ENCODE measurements at places on chromosomes 3 and 15.

DNA sequence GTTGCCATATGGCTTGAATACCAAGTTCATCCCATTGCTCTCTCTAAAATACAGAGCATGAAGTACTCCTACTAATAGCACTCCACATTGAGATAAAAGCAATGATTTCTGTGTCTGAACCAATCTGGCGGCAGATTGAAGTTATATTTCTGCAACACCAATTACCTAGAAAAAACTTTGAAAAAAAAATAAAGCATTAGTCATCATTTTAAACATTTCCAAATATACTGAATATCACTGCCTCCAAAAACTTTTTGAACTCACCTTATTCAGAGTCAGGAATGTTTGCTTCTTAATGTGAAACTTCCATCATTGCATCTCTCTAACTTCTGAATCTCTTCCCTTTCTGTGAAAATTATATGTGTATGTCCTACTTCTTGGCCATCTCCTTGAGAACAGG is 540.5 kb downstream of the GRM7 start:
- no peak for DNase-seq

GRCh38 chr15:39695793-39696192 is 86.8 kb downstream of the FSIP1 start:
- no peak for DNase-seq

DNA sequence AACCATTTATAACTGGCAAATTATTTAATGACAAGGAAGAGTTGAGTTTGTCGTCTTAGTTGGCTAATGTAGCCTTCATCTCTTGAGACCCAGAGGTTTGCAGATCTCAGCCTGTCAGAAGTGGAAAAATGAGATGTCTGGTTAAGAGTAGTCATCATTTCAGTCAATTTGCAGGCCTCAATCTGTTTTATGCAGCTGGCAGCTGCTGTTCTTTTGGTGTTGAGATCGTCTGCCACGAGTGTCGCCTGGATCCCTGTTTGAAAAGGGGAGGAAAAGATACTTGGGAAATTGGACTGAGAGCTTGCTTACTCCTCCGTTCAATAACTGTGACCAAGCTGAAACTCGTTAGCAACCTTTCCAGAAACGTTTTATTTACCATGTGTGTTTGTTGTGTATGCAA is 2.3 kb downstream of the PHLDB2 start:
- DNase-seq = no peak

DNA sequence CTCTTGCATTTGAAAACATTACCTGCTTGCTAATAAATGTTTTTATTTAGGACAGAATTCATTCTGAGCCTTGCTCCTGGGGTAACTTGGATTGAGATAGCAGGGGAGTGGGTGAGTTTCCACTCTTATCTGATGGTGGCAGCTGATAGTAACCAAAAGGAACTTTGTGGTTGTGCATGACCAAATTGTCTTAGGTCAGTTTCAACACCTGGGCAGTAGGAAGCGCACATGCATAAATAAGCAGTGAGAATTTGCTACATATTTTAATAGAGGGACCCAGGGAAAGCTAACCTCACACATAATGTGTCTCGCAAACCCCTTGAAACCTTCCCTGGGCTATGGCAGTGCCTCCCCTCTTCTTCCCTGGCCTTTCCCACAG is 65.4 kb upstream of the XCR1 start:
- no peak for DNase-seq

DNA sequence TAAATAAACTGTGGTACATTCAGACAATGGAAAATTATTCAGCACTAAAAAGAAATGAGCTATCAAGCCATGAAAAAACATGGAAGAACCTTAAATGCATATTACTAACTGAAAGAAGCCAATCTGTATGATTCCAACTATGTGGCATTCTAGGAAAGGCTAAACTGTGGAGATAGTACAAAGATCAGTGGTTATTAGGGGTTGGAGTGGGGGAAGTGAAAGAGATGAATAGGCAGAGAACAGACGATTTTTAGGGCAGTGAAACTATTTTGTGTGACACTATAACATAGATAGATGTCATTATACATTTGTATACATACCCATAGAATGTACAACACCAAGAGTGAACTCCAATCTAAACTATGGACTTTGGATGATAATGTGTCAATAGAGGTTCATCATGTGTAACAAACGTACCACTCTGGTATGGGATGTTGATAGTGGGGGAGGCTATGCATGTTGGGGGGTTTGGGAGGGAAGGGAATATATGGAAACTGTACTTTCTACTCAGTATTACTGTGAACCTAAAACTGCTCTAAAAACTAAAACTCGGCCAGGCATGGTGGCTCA is 29.0 kb downstream of the RAB27A start:
- no peak for DNase-seq

DNA sequence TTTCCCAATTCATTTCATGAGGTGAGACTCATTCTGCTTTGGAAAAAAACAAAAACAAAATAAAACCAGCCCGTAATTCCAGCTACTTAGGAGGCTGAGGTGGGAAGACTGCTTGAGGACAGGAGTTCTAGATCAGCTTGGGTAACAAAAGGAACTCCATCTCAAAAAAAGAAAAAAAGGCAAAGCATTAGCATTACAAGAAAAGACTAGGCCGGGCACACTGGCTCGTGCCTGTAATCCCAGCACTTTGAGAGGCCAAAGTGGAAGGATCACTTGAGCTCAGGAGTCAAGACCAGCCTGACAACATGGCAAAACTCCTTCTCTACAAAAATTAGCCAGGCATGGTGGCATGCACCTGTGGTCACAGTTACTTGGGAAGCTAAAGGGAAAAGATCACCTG is 33.9 kb downstream of the TRPM7 start:
- DNase-seq = no peak

DNA sequence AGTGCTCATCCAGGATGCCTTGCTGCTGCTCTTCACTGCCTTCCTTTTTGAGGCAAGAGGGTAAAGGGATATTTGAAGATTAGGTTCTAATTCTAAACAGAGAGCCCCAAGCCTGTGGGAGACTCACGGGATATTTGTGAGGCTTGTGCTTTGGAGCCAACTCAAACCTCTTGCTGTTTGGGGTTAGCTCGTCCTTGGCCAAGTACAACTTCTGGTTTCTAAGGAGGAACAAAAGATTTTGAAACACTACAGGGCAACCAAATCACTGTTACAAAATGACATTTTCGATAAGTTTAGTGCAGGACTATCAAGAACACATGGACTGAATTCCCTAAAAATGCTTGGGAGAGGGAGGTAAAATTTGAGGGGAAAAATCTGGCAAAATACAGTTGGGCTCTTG is 190.2 kb downstream of the RORA start:
- no peak for DNase-seq

DNA sequence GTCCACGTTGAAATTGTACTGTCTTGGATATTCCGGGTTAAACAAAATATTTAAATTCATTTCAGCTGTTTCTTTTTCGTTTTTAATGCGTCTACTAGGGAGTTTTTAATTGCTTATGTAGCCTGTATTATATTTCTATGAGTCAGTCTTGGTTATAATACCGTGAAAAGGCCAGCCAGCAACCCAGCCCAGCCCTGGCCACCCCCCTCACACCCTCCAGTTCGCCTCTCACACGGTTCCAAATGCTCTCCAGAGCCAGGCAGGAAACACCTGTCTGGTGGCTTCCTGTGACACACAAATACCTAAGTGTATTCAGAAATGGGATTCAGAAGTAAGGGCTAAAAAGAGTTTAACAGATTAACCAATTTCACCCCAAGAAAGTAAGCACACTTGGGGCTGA is 4.4 kb downstream of the SH3BP5 start:
- DNase-seq = no peak

DNA sequence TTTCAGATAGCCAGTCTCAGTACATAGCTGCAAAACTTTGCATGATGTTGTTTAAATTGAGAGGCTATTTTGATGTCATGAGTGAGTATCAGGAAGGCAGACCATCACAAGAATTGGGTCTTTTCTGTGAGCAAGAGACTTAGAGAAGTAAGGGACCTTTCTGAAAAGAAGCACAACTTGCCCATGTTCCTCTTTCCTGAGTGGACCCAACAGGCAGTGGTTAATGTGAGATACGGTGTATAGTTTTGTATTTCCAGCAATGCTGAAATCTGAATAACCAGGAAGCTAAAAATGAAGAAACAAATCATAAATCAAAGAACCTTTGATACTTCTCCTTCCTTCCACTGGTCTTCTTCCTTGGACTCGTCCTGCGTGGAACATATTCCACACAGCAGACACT is 25.1 kb downstream of the MCTP2 start:
- no peak for DNase-seq

DNA sequence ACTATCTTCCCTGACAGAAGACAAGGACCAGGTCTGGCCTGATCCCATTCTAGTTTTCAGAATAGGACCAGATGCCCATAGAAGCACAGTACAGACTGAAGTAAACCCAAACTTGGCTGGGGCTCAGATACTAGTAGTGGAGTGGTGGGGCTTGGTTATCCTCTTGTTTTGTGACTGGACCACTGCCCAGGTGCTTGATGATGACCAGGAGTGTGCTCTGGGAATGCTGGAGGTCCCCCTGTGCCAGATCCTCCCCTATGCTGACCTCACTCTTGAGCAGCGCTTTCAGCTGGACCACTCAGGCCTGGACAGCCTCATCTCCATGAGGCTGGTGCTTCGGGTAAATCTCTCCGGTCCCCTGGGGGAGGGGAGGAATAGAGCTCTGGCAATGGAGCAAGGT is 36.3 kb downstream of the ESYT3 start:
- no peak for DNase-seq

DNA sequence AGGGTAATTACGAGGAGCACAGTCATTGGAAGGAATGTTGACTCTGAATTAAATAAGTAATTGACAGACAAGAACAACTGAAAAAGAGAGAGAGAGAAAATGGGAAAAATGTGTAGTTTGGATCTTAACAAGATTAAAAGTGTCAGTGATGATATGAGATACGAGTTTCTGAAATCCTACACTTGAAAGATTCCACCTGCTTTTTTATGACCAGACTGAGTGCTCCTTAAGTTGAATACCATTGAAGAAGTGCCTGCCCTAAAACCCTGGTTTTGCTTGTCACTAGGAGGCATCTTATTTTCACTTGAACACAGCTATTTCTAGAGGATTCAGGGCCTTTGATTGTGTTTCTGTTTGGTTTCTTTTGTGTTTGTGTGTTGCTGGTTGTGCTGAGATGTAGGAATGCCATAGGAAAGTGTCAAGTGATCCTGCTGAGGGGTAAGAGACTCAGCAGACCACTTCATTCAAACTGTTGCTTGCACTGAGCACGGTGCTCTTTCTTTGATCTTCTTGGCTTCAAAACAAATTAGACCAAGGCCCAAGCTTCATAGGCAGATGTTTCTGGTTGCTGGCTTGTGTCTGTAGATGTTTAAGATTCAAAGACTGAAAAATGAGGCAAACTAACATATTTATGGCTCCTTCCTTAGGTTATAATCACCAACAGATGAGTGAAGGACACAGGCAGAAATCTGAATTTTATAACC is 17.2 kb upstream of the ABHD10 start:
- no peak for DNase-seq

- peak; percentile 49 for DNase-seq
Measured at GRCh38 chr3:31768479-31769125, 212.5 kb downstream of the OSBPL10 start.

DNA sequence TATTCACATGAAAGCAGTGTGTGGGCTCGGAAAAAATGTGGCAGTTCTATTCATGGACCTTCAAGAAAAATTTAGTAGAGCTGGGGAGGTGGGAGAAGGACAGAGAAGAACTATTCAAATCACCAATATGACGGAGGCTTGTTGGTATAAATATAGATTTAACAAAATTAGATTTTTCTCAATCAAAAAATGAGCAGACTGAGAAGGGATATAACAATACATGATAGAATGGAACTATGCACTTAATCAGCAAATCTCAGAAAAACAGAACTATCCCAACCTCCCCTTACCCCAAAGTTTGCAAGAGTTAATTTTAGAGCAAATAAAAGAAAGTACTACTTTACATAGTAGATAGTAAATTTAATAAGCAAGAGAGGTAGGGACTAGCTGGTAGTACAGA is 194.6 kb upstream of the BCL6 start:
- DNase-seq = no peak

DNA sequence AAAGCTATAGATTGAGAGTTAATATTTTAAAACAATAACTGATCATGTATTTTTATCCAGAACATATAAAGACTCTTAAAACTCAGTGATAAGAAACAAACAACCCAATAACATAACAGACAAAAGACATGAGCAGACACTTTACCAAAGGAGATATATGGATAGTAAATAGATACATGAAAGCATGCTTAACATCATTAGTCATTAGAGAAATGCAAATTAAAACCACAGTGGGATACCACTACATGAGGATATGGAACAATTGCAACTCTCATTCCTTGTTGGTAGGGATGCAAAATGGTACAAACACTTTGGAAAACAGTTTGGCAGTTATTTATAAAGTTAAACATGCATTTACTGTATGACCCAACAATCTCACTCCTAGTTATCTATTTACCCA is 95.0 kb downstream of the IQCH start:
- DNase-seq = no peak

- no peak for DNase-seq
Measured at GRCh38 chr3:141529256-141529655, 42.4 kb downstream of the RASA2 start.

DNA sequence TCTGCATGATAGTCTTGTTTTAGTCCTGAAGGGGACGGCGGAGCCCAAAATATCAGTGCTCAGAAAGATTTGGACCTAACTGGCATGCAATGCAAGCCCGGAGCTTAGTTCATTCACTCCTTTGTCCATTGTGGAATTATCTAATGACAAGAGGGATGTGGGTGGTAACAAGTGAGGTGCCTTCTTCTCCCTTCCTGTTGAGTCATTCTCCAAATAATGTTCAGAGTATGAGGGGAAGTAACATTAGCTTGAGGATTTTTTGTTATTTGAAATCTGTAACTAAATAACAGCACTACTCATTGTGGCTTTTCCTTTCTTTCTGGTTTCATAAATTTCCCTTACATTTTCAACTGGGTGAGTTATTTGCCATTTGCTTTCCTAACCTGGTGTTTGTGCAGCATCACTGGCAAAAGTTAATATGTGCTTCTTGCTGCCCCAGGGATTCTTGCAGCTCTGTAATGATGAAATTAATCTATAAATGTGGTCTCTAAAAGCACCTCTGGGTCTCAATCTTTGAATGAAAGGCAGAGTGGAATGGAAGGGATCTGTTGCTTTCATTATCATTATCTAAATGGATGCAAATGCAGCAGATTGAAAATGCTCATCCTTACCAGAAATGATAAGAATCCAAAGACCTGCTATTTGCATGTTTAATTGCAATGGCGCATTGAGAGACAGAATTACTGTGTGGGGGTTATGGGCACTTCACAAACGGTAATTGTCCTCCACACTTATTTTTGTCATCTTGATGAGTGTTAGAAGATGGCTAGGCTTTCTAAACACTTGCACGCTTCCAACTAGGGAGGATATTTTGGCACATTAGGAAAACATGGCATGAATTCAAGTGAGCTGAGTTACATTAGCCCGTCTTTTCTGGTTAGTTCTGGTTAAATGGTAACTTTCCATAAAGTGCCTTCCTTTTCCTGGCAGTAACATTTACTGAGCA is 89.9 kb upstream of the MITF start:
- no peak for DNase-seq

- DNase-seq = no peak
Measured at GRCh38 chr15:98442901-98443300, 205.4 kb upstream of the IGF1R start.

DNA sequence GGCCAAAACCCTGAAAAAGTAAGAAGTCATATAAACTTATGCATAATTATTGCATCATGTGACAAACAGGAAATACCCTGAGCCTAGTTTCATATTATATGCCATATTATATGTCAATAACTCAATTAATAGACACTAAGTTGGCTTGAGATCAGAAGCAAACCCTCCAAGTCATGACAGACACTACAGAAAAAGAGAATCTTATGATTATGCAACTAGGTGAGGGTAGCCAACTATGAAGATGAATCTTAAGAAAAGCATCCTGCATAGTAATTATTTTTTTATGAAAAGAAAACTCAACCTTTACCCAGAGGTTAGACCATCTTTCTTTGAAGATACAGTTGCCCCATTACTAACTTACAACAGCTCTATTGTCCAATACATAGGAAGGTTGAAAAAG is 192.4 kb upstream of the VEPH1 start:
- DNase-seq = no peak
